ENCODE measurements at places on chromosomes 2 and 18.

DNA sequence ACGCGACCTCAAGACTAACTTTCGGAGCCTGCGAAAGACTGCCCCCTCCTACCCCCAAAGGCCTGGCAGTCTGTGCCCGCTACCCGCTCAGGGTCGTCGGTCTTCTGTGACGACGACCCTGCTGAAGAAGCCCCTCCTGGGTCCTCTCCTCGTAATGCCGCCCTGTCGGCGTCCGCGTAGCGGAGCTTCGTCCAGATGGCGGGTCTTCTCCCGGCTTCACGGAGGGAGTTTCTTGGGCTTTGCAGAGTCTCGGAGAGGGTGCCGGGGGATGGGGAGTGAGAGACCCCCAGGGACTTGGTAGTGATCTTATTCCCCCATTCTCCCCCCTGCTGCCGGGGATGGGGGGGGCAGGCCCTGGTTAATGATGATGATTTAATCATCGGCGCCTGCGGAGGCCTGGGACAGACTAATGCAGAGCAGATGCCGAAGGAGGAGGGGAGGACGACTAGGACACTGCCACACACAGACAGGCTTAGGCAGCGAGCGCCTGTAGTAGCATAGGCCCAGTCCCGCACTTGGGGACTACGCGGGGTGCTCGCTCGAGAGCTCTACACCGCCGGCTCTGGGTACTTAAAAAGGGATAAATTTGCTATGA, 528 bp upstream of the PCGF1 start:
- DNase-seq, result no peak

GRCh38 chr2:234970477-234970882, 18.7 kb downstream of the SH3BP4 start:
- peak; percentile 91 for DNase-seq

DNA sequence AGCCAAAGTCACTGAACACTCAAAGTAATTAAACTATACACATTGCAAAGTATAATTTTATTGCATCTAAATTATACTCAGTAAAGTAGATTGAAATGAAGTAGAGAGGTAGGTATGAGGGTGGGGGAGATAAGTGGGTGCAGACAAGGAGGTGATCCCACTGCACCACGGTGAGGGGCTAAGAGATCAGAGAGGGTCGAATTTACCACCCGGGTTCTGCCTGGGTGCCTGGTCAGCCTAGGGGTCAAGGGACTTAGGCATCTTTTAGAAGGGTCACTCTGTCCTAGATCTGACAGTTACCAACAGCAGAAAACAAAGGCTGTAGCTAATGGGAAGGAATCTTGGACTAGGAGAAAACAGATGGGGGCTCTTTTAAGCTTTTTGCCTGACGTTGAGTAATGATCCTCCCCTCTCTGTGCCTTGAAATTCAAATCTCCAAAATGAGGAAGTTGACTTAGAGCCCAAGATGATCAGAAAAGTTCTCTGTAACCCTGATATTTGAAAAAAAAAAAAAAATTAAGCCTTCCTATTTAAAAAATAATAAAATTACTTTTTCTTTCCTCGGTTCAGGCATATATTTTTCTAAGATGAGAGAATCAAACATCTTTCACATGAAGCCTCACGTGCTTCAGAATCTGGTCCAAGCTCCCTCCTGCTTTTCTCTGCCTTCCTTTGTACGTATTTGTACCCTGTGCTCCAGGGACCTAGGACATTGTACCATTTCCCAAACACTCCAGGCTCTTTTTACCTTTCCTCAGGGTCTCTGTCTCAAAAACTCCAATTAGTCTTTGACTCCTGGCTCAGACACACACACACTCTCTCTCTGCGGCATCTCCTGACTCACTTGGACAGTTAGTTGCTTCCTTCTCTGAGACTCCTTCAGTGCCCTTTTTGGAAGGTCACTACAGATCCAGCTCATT, 353.9 kb downstream of the CYRIA start:
- no peak for DNase-seq

DNA sequence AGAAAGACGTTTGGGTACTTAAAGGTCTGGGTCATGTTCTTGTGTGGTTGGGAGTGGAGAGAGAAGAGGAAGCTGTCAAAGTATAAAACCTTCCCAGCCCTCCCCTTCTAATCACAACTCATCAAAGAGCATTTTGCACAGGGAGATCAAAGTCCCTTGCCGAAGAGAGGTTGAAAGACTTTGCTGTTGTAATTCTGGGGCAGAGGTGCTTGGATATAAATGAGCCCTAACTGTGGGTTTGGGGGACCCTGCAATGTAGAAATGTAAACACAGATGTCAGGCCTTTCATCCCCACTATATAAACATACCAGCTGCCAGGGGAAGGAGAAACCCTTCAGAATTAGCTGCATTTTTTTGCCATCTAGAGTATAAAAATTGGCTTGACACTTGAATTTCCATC, 182.1 kb downstream of the ETAA1 start:
- peak; percentile 87 for DNase-seq

- no peak for DNase-seq
Observed at GRCh38 chr2:6203291-6203959, 511.2 kb downstream of the SOX11 start.

GRCh38 chr2:195575879-195576401, 81.1 kb upstream of the SLC39A10 start:
- DNase-seq, result peak; percentile 89

DNA sequence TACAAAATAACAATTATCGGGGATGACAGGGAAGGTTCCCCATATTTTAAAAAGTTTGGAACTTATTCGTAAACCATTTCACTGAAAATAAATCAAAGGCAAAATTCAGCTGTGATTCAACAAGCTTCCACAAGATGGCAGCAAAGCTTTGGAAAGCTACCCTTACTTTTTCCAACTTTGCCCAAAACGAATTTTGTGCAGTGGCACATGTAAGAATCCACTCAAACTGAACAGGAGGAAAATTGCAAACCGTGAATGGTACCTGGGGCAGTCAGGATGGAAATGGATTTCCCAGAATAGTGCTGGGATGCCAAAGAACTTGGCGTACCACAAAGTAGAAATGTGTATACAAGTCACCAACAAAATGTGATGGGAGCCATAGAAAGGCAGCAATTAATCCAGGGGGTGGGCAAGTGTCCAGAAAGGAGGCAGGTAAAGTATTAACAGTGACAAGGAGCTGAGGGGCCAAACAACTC, 10.7 kb downstream of the RPL31 start:
- DNase-seq, result peak; percentile 27

GRCh38 chr2:201965550-201965949, 68.1 kb upstream of the FZD7 start:
- DNase-seq, result no peak

GRCh38 chr2:217919781-217920351, 82.9 kb downstream of the TNS1 start:
- DNase-seq, result peak; percentile 75

DNA sequence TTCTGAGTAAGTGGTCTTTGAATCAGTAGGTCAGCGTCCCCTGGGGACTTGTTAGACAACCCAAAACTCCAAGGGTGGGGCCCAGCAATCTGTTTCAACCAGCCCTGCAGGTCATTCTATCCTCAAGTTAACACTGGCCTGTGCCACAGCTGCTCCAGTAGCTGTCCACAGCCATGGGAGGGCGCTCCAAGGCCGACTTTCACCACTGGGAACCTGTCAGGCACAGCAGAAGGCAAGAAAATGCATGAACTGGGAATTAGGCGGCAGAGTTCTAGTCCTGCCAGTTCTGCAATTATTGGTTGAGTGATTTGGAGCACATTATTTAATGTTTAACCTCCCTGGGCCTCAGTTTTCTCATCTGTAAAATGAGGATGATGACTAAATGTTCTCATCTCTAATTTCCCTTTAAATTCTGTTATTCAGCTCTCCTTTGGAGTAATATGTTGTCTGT, 17.4 kb upstream of the MRPL33 start:
- peak; percentile 64 for DNase-seq

DNA sequence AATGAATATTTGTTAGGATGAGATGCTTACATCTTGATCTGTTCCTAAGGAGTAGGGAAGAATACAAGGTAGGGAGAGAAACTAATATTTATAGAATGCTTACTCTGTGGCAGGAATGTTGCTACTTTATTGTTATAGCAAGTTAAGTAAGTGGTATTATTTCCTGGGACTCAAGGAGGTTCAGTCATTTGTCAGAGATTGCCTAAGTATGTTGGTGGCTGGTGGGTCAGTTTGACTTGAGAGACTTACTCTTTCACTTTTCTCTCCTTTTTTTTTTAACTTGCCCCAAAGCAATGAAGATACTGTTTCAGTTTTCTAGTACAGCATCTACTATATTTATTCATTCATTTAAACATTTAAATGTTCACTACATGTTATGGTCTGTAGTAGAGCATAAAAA, 209.2 kb upstream of the STON1 start:
- no peak for DNase-seq

DNA sequence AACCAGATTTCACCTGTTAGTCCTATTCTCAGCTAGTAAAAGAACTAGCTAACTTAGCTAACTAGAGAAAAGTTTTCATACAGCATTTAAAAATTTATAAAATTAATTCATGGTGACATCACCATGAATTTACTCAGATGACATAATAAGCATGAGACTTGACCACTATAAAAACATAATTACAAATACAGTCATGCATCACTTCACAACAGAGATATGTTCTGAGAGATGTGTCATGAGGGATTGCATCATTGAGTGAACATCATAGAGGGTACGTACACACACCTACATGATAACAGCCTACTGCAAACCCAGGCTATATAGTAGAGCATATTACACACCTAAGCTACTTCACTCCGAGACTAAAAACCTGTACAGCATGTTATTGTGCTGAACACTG, 481.3 kb upstream of the CHAC2 start:
- DNase-seq, result peak; percentile 6

- DNase-seq, result no peak
Observed at GRCh38 chr2:25056098-25056821, 14.4 kb downstream of the EFR3B start.

DNA sequence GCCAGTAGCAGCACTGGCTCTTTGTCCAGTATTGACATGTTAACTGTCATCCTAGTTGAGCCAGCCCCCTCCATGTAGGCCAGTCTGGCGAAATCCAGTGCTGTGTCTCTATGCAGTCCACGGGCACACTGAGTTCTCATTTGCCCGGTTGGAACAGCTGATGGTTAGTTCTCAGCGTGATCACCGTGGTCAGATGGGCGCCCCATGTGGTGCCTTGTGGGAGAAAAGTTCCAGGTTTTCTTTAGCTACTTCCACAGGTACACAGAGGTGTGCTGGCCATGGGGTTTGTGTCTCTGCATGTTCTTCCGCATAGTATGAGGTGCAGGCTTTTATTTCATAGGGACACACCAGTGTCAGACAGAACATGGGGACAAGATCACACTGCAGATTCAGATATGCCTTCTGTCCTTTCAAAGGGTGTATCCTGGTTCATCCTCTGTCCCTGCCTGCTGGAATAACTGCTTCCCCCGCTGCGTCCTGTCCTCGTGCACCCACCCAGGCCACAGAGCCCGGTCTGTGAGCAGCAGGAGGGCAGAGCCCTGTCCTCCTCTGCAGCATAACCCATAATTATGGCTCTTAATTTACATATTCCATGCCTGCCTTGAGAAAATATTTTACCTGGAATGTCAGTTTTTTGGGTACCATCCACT, 334.1 kb downstream of the GBX2 start:
- no peak for DNase-seq

DNA sequence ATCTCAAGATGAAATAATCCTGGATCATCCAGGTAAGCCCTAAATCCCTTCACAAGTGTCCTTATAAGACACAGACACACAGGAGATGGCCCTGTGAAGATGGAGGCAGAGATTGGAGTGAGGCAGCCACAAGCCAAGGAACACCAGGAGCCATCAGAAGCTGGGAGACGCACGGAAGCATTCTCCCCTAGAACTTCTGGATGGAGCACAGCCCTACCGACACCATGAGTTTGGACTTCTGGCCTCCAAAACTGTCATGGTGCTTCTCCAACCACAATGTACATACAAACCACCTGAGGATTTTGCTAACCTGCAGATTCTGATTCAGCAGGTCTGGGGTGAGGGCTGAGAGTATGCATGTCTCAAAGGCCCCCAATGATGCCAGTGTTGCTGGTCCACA, 42.5 kb downstream of the ADD2 start:
- DNase-seq, result no peak

GRCh38 chr2:76464310-76464709, 753.6 kb upstream of the GCFC2 start:
- DNase-seq, result no peak

DNA sequence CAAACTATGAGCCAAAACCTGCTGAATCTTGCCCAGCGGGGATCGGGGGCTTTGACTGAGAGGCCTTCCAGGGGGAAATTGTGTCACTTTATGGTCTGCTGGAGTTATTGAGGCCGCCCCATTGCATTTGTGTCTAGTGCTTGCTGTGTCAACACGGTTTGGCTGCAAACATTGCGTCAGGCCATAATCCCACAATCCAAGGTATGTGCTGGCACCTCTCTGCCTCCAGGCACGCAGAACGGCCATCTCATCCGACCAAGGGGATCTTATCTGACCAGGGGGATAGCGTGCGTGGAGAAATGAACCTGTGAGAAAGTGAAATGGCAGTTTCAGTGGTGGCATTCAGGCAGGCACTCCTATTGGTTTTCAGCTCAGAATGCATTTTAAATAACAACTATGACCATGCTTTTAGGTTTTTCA, 18.1 kb upstream of the LYPD6B start:
- DNase-seq, result no peak

GRCh38 chr2:61421611-61422010, 49.3 kb downstream of the USP34 start:
- DNase-seq, result no peak

- DNase-seq, result peak; percentile 40
Observed at GRCh38 chr18:44128365-44128764, 552.3 kb upstream of the SETBP1 start.

DNA sequence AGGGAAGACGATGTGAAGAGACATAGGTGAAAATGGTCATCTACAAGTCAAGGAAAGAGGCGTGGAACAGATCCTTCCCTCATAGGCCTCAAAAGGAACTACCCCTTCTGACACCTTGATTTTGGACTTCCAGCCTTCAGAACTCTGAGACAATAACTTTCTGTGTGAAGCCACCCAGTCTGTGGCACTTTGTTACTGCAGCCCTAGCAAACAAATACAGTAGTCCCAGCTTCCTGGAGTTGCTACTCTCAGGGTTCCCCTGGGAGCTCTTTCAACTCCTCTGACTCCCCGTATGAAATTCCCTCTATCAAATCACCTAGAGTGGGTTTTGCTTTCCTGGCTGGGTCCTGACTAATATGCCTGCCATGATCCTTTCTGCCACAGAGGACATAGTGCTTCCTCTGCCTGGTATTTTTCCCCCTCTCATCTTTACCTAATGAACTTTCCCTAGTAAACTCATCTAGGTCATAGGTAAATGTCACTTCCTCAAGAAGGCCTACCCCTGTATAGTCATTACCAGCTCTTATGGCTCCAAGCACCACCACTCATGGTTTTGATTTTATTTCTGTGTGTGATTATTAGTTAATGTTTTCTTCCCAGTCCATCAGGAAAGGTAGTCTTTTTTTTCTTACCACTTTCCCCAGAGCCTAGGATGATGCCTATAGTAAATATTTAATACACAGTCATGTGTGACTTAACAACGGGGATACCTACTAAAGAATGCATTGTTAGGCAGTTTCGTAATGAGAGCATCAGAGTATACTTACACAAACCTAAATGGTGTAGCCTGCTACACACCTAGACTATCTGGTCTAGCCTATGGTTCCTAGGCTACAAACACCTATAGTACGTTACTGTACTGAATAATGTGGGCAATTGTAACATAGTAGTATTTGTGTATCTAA, 111.5 kb upstream of the LGALSL start:
- no peak for DNase-seq

- DNase-seq, result no peak
Observed at GRCh38 chr18:54150226-54150625, 74.2 kb downstream of the MBD2 start.

- DNase-seq, result peak; percentile 50
Observed at GRCh38 chr2:152418688-152419087, 83.7 kb downstream of the FMNL2 start.

Data from fibroblast of lung (primary cell).